ENCODE measurements at places on chromosomes 11 and 22.

- DNase-seq, result no peak
Measured at GRCh38 chr22:33811208-33811607, 109.1 kb downstream of the LARGE1 start.

DNA sequence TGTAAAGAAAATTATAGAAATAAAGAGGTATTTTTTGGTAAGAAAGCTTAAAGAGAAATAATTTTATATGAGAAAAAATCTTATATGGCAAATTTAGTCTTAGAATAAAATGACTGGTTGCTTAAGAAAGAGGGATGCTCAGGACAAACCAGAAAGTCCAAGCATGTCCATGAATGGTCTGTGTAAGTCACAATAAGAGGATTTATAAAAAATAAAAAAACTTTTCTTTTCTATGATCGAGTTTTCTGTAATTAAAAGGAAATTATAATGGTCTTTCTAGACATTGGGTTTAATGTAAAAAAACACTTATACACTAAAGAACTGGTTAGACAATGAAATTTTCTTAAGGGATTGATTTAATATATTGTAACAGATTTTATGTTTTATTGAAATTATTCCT is 819.6 kb downstream of the TBC1D22A start:
- DNase-seq, result no peak

- no peak for DNase-seq
Measured at GRCh38 chr11:34928268-34928959, 12.0 kb downstream of the PDHX start.

GRCh38 chr11:69643646-69644045 is 2.7 kb downstream of the CCND1 start:
- DNase-seq, result no peak

GRCh38 chr11:70368961-70369360 is 29.4 kb upstream of the CTTN start:
- DNase-seq, result no peak

GRCh38 chr11:12456651-12457579 is 79.5 kb downstream of the PARVA start:
- no peak for DNase-seq

DNA sequence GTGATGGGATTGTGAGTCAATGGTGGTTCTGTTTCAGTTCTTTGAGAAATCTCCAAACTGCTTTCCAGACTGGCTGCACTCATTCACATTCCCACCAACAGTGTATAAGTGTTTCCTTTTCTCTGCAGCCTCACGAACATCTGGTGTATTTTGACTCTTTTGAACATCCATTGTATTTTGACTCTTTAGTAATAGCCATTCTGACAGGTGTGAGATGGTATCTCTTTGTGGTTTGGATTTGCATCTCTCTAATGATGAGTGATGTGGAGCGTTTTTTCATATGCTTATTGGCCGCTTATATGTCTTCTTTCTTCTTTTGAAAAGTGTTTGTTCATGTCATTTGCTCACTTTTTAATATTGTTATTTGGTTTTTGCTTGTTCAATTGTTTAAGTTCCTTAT is 19.4 kb downstream of the NELL1 start:
- no peak for DNase-seq

GRCh38 chr11:104000798-104001197 is 35.6 kb upstream of the DDI1 start:
- DNase-seq, result no peak

DNA sequence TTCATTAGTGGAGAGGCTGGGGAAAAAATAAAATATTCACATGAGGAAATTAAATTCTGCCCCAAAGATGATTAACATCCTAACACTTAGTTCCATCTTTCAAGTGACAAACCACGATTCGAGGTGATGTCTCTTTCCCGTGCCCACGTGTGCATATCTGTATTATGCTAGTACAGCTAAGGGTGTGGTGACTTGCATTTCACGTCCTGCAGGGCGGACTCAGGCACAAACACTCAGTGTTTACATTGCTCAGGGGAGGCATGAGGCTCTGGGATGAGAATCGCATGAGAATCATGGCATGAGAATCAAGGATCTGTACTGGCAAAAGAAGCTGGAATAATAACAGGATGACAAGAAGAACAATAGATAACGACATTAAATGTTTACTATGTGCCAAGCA is 179.4 kb downstream of the NTM start:
- no peak for DNase-seq

GRCh38 chr11:110027627-110028371 is 65.4 kb upstream of the ZC3H12C start:
- DNase-seq, result no peak

DNA sequence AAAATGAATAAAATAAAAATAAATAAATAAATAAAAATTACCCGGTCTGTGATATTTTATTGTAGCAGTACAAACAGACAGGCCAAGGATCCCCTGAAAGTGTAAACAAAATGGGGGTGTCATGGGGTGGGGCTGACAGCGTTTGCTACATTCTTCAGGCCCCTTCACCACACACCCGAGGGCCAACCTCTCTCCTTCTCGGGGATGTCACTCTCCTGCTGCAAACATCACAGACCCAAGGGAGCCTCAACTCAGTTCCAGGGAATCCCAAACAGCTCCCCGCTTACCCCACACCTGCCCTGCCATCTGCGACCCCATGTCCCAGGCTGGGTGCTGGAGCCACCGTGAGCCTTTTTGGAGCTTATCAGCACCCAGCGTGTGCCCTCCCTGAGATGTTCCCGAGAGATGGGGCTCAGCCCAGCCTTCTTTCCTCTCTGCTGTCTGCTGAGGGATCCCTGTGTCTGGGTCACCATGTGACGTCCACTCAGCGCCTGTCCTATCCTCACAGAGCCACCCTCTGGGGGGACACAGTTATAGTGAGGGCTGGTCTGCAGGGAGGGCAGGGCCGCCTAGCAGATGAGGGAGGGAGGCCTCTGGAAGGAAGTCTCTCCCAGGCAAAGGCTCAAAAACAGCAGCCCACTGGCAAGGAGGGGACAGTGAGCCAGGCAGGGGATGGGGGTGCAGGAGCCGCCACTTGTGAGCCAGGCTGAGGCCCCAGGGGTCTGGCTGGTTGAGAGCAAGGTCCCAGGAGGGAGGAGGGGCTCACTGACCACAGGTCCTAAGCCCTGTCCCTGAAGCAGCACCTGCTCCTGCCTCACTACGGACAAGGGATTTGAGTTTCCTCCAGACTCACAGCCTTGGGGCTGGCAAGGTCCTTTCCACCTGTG is 1041.6 kb downstream of the BRD1 start:
- DNase-seq, result no peak

GRCh38 chr11:73988227-73988626 is 5.6 kb upstream of the UCP2 start:
- no peak for DNase-seq

GRCh38 chr22:20990184-20991180 is 8.4 kb downstream of the LZTR1 start:
- no peak for DNase-seq

GRCh38 chr11:37612146-37612545 is 1014.1 kb upstream of the RAG2 start:
- no peak for DNase-seq

DNA sequence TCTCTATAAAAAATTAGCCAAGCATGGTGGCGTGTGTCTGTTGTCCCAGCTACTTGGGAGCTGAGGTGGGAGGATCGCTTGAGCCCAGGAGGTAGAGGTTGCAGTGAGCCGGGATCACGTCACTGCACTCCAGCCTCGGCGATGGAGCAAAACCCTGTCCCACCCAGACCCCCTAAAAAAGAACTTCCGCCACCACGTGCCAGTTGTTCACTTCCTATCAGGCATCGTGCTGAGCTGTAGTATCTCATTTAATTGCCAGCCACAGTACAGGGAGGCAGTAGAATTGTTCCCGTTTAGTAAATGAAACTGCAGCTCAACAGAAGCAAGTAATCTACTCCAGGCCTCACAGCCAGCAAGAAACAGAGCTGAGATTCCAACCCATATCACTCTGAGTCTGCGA is 3.0 kb upstream of the TMEM132A start:
- no peak for DNase-seq

Data from bone marrow (tissue), 2 donors.